ENCODE measurements at places on chromosomes 3 and 15.

GRCh38 chr3:34856081-34856947, 783.0 kb upstream of the ARPP21 start:
- DNase-seq, result no peak

- no peak for DNase-seq
Measured at GRCh38 chr3:57006179-57006657, 54.2 kb upstream of the SPATA12 start.

GRCh38 chr3:24401811-24402185, 92.9 kb downstream of the THRB start:
- no peak for DNase-seq

DNA sequence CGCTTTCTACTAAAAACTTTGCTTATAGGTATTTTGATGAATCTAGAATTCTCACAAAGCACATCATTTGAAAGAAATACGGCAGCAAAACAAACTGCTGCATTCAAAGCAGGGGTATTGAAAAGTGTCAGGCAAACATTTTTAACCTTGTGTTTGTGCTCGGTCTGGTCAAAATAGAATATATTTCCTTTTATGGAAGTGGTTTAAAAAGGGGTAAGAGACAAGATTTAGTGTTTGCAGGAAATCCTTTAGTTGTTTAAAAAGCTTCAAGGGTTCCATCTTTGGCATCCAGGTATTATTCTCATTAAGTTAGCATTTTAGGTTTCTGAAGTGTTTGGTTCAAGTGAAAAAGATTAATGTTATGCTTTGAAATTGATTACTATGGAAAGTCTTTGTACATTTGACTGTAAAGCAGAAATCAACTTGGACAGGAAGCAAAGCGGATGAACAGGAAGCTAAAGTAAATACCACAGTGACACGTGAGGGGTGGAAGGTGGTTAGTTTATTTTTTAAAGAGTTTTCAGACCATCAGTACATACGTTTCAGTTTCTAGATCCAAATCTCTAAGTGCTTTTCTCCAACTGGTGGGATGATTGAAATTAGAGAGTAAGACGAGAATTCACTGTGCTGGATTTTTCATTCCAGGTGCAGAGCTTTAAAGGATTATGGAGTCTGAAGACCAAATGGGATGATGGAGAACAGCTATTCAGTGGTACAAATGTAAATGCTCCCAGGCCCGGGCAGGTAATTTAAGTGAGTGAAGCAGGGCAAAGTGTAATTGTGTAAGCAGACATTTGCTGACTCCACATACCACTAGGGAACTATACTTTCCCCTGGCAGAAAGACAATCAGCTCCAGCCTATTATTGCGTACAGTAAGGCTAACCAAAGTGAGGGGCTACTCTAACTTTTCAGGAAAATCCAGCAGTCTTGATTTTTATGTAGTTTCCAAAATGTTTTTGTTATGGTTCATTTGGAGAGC, 341.8 kb upstream of the TBL1XR1 start:
- DNase-seq, result no peak

GRCh38 chr15:52076889-52077781, 35.4 kb downstream of the BCL2L10 start:
- no peak for DNase-seq

- peak; percentile 16 for DNase-seq
Measured at GRCh38 chr15:92655178-92655995, at the start of gene FAM174B. Gene FAM174B (minus strand): TSS chr15:92655775.

DNA sequence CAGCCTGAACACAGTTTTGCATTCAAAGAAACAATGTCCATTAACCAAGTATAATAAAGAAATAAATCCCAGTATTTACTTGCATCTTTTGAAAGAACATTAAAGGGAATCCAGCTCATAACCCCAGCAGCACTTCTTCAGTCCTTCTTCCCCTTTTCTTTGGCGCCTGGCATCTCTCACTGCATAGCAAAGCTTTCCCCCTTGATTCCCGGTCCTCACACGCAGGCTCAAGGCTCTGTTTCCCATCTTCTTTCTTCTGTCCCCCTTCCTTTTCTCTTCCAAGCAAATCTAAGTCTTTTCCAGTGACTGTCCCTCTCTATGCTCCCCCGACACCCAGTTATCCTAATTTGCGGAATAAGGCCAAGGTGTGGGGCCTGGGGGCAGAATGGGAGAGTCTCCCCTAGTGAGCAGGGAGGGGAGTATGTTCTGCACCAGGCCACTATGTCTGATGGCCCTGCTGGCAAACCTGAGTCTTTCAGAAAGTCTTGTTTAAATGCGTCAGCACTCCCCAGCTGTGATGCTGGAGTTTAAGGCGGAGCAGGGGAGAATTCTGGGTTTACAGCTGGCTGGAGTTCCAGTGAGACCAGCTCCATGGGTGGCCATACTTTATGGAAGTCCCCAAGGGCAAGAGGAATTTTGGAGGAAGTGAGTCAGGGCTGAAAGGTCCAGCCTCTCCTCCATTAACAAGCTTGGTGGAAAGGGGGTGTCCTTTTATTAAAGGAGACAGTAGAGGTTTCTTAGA, 42.1 kb downstream of the GOLGA6A start:
- no peak for DNase-seq

DNA sequence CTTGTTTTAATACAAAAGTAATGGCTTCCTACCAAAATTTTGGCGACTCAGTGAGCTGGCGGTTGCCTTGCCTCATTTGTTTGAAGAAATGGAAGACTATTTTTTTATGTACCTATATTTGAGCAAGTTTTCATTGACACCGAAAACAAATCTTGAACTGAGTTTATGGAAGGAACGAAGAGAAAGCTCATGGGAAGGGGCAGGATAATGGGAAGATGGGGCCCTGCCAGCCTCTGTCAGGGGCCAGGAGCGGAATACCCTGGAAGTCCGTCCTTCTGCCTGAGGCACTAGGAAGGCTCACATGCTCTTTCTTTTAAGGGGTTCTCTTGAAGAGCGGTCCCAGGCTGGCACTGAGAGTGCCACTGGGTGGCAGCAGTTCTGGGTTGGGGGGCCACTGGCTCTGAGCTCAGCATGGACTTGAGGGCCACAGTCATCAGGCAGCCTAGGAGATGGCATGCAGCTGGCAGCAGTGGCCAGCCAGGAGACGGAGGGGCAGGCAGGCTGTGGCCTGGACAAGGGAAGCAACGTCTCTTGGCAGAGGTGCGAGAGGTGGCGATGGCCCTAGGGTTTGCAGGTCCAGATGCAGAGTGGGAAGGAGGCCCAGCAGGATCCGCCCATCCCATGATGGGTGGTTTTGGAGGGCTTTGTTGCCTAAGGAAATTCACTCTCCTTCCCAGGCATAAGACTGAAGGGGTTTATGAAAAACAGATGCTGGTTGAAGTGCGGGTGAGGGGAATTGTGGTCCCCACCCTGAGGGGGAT, 41.6 kb downstream of the ISG20 start:
- DNase-seq, result no peak

GRCh38 chr3:72641684-72642083, 206.6 kb downstream of the SHQ1 start:
- DNase-seq, result no peak

DNA sequence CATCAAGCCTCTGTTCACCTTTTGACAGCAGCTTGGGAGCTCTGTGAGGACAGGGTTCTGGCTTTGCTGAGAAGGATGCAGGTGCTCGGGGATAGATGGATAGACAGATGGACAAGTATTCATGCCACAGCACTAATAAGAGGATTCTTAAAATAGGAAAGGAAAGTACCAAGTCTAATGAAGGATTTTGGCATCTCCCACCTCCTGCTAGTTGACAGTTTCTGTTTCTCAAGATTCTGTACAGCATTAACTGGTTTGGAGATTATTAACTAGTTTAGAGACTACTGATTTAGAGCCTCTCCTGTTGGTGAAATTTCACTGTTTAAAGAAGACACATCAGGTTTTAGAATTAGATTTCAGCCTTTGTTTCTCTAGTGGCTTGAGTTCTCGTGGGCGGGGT, 152.3 kb downstream of the CACNA1D start:
- DNase-seq, result no peak

- DNase-seq, result no peak
Measured at GRCh38 chr15:32905481-32905880, 187.7 kb downstream of the GREM1 start.

DNA sequence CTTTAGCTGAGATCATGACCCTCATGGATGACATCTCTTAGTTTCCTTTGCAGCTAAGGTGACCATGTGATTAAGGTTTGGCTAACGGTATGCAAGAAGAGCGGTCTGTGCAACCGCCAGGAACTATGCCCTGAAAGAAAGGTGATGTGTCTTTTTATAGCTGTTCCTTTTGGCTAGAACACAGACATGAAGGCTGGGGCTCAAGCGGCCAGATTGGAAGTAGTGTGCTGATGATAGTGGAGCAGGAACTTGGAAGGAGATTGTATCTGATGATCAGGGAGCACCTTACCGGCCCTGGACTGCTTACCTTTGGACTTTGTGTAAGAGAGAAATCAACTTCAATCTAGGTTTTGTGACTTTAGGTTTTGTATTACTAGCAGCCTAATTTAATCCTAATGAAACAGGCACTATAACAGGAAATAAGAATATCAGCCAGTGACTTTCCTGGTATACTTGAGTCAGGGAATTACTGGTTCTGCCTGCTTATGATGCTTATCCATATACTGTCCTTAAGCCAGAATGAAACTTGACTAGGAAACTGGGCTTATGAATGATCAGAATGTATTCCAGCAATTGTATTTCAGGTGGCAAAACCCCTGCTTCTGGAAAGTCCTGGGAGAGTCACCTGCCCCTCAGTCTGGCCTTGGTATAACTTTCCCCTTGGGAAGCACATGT, 164.3 kb upstream of the LRIG1 start:
- DNase-seq, result no peak

DNA sequence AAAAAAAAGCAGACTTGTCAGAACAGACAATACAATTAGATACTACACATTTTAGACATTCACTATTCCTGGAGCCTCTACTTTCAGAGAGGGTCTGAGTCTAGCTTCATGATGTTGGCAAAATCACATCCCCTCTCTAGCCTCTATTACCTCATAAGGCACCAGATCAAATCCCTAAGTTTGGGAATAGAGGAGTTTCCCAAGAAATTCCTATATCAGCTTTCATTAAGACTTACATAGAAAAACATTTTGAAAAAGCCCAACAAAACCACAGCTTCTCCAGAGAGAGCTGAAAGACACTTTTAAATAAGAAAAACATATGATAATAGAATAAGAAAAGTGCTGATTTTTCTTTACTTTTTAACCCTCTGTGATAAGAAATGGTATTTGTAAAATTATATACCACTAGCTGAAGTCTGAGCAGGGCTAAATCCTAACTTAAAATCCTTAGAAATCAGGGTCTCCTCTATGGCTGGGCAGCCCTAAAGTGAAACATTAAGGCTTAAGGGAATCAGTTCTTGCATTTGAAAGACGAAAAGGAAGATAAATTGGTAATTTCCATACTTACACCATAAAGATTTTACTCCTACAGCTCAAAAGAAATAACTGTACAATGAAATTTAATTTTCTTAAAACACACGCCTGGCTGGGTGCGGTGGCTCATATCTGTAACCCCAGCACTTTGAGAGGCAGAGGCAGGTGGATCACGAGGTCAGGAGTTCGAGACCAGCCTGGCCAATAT, 4.3 kb downstream of the TBC1D2B start:
- no peak for DNase-seq

- DNase-seq, result no peak
Measured at GRCh38 chr3:2713923-2714322, 396.3 kb downstream of the IL5RA start.

DNA sequence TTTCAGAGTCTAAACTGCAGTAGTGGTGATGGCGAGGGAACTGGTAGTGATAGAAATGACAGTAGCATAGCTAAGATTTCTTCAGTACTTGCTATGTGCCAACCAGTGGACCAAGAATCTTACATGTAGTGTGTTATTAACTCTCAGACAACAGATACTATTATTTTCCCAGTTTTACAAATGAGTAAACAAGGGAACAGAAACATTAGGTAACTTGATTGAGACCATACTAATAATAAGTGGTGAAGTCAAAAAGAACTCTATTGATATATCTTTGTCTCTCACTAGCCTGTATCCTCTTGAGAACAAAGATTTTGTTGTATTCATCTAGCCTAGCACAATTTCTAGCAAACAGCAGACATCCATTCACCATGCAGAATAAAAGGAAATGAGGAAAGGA, 250.1 kb downstream of the ZBTB20 start:
- no peak for DNase-seq

- DNase-seq, result no peak
Measured at GRCh38 chr3:76514836-76515235, 525.1 kb upstream of the ROBO2 start.

DNA sequence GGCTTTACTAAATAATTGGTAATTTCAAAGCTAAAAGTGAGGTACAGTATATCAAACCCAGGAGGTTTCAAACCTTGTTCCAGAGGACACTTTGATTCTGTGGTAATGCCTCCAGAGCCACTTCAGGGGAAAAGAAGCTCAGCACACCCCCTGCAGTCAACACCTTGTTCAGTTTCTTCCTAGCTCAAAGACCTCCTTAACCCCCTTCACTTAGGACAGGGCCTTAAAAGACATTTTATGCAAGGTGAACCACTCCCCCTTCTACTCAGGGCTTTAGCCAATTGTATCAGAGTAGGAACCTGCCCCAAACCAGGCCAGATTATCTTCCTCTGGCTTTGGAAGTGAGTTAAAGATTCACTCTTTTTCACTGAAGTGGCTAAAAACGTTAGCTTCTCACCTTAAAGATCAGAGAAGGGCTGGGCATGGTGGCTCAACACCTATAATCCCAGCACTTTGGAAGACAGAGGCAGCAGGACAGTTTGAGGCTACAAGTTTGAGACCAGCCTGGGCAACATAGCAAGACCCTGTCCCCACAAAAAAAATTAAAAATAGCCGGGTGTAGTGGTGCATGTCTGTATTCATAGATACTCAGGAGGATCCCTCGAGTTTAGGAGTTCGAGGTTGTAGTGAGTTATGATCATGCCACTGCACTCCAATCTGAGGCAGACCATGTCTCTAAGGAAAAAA, 3.4 kb downstream of the DENND6A start:
- DNase-seq, result no peak

DNA sequence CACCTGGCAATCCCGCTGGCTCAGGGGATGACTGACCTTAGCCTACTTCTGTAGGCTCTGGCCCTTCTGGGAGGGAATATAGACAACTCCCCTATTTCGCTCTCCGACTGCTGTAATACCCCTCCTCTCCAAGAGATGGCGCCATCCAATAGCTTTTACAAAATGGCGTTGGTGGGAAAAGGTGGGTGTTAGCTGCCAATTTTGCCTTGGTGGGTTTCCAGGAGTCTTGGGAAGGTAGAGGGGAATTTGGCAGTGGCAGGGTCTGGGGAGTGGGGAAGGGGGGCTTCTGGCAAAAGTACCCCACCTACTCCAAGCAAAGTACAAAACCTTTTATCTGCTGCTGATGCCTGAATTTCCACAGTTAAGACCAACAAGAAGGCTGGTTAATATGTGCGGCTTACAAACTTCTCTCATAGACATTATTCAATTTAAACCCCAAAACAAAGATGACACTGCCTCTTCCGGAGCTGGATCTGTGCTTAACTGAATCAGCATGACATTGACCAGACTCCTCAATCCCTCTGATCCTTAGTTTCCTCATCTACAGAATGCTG, 62.1 kb downstream of the RASGRF1 start:
- DNase-seq, result no peak

DNA sequence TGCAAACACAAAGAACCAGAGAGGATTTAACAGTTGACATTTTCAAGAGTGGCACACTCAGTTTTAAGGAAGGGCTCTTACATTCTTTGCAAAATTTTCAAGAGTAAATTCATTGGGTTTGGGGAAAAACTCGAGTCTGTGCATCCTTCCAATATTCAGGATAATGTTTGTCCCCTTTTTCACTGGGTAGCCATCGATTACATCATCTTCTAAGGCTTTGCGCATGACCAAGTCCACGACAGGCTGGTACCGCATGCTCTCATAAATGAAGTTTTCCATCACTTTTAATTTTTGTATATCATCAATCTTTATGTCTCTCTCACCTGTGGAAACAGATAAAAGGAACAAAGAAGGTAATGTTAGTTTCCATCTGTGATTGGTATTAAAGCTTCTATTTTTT, 117.5 kb upstream of the TNFAIP8L3 start:
- DNase-seq, result no peak

- DNase-seq, result no peak
Measured at GRCh38 chr3:176941689-176942088, 255.6 kb downstream of the TBL1XR1 start.

All from stimulated activated CD8-positive, alpha-beta memory T cell treated with anti-CD3 and anti-CD28 coated beads, Interleukin-2, amount 100 ng/mL, for 1 hour (primary cell).